Thoracic aorta (tissue), 2 donors: ENCODE measurements at places on chromosomes 16 and 17.

- no peak for DNase-seq
- no peak overlapping the region for H3K4me3 ChIP-seq
- no peaks in the 10 kb centered on the region for H3K27me3 ChIP-seq
Measured at GRCh38 chr16:21523411-21524067, 75.8 kb upstream of the METTL9 start.

- DNase-seq = no peak
- H3K27ac ChIP-seq = no peak overlapping the region
Measured at GRCh38 chr17:34502426-34502825, 77.0 kb upstream of the TMEM132E start.

DNA sequence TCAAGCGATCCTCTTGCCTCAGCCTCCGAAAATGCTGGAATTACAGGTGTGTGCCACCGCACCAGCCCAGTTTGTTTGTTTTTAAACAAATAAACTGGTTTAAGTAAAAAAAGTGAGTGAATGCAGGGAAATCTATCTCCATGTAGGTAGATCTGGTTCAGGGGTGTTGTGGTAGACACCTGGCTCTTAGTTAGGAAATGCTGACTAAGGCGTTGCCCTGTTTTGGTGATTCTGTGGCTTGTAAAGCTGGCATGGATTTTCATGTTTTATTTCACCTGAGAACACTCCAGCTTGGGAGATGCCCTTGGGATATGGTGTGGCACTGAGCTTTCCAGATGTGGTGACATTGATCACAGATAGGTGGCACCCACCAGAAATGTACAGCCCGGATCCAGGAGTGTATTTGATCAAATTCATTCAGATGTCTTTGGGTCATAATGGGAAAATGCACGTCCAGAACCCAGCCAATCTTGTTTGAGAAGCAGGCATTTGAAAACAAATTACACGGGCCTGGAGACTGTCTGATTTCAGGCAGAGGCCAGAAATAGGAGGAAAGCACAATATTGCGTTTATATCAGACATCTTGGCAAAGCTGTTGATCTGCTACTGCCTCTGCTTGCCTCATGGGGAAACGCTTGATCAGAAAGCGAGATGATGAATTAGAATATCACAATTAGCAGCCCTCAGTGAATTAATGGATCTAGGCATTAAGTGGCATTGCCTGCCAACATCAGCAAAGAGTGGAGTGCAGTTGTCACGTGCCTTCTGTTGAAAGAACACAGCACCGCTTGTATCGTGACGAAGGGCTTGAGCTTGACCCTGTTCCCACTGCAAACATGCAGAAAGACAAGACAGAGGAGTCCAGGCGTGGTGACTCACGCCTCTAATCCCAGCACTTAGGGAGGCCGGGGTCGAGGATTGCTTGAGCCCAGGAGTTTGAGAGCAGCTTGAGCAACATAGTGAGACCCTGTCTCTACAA, 7.3 kb upstream of the IL34 start:
- H3K4me3 ChIP-seq = peak overlapping the region; percentile 36
- no peaks in the 10 kb centered on the region for H3K27me3 ChIP-seq
- peak overlapping the region; percentile 39 for H3K27ac ChIP-seq
- H3K36me3 ChIP-seq = no peaks in the 10 kb centered on the region

- H3K4me1 ChIP-seq = peaks cover 8% of the 10 kb centered on the region
- no peaks in the 10 kb centered on the region for H3K27me3 ChIP-seq
- no peak for DNase-seq
- H3K27ac ChIP-seq = peak overlapping the region; percentile 96
- H3K36me3 ChIP-seq = peaks cover 25% of the 10 kb centered on the region
Measured at GRCh38 chr16:69329369-69330285, 761 bp downstream of the PDF start.

DNA sequence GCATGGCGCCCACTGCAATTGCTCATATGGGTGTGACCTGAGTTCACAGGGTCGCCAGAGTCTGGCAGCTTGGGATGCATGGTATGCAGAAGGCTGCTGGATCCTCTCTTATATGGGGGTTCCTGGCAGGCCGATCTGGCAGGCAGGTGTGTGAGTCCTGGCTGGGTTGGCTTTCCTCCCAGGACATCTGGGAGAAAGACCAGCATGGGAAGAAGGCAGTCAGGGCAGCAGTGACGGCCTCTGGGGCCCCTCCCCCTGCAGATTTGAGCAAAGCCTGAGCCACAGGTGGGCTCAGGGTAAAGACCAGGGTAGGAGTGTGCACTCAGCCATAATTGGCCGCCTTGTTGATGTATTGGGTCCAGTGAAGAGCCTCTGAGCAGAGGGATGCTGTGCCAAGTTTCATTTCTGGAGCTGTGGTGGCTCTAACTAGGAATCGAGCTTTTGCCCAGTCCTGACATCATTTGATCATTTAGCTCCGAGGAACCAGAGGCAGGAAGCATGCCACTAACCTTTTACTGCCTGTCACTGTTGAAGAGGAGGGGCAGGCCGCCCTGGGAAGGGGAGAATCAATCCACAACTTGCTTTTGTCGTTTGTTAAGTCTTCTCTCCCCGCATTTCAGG, 174.3 kb downstream of the CCDC182 start:
- peaks cover 41% of the 10 kb centered on the region for H3K4me1 ChIP-seq
- peak overlapping the region; percentile 10 for H3K4me3 ChIP-seq
- no peak for DNase-seq
- peak overlapping the region; percentile 94 for H3K27ac ChIP-seq
- no peaks in the 10 kb centered on the region for H3K36me3 ChIP-seq

- DNase-seq = no peak
- no peaks in the 10 kb centered on the region for H3K36me3 ChIP-seq
- no peaks in the 10 kb centered on the region for H3K27me3 ChIP-seq
- no peaks in the 10 kb centered on the region for H3K4me1 ChIP-seq
- H3K27ac ChIP-seq = no peak overlapping the region
Measured at GRCh38 chr16:78704416-78704815, 605.0 kb downstream of the WWOX start.
